CD4-positive, alpha-beta T cell treated with Interleukin-15 for 1 hour (primary cell): ENCODE measurements at places on chromosomes 2 and 18.

- DNase-seq = no peak
Measured at GRCh38 chr18:42326752-42327151, 371.7 kb downstream of the PIK3C3 start.

- DNase-seq = no peak
Measured at GRCh38 chr2:47313728-47314127, 89.2 kb upstream of the MSH2 start.

DNA sequence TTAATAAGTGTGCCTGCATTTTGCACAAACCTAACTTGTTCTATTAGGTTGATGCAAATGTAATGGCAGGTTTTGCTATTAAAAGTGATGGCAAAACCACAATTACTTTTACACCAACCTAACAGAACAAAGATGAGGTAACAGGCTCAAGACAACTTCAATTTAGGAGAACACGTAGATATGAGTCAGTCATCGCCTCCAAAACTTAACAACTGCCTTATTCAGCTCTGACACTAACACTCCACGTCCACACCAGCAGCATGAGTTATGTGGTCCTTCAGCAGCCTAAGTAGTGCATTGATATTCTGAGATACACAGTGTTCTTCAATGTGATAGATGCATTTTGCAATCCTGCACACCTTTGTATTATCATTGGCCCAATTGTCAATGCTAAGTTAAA lies 1175.1 kb upstream of the ACVR2A start:
- no peak for DNase-seq

DNA sequence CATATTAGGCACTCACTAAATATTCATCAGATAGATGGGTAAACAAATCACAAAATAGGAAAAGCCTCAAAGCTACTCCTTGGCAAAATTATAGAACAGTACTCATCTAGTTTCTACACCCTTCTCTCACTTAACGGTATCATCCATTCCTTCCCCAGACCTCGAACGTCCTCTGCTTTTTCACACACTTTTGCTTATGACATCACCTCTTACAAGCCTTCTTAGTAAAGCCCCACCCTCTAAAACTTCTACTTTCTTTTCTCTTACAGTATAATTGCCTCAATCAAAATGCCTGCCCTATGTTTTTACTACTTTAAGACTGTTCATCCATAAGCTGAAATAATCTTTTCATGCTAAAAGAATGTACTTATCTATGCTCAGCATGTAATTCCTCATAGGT lies 8.1 kb downstream of the CHN1 start:
- DNase-seq = no peak

DNA sequence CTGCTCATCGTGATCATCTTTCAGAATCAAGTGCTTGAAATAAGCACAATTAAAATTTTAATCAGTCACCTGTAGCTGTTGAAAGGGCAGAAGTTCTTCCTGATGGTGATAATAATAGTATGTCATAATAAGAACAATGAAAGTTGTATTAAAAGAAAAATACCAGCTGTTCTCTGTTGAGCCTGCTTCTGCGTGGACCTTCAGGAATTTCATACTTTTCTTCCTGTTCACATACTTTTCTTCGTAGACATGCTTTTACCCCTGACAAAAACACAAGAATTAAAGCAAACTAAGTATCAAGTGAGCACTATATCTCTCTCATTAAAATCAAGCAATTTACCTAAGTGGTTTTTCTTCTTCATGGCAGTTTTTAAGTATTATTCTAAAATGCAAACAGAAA lies 79.2 kb downstream of the BARD1 start:
- no peak for DNase-seq

- no peak for DNase-seq
Measured at GRCh38 chr2:10707831-10708230, 13.6 kb upstream of the ATP6V1C2 start.

DNA sequence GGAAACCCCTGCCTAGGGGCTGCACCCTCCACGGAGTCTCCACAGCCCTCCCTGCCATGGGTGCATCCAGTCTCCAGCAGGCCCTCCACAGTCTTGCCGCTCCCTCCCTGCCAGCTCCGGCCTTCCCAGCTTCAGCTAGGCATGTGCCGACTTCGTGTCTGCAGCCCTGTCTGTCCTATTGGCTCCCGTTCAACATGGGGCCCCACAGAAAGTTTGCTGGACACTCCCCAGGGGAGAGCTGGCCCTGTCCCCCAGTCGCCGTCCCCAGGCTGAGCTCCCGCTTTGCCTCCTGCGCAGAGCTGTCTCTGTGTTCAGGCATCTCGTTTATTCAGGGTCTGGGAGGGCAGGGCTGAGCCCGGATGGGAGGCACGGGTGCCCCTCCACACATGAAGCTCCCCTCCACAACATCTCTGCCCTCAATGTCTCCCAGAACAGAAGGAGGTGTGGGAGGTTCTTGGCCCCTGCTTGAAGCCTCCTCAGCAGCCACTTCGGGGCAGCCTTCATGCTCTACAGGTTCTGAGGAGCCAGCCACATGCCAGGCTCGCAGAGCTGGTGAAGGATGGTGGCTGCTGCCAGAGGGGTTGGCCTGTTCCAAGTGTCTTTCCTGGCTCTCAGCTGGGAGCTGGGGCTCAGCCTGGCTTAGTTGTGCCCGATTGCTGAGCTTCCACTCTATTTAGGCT lies 120.1 kb upstream of the PXDN start:
- DNase-seq = no peak

DNA sequence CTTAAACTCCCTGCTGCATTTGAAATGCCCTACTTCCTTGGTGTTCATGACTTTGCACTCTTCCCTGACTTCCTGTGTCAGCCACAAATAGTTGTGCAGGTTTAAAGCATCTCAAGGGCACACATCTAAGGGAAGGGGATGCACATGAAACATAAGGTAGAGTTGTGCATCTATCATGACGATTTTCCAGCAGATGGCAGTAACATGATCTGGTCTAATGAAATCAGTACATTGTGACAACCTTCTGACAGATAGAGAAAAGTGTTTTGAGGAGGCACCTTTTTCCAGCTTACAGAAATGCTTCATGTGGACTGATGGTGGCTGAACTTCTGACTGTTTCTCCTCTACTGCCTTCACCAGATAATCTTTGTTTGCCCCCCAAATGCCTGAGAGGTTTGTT lies 238.9 kb downstream of the XIRP2 start:
- DNase-seq = no peak

GRCh38 chr2:169928463-169928864 lies 101.2 kb downstream of the UBR3 start:
- no peak for DNase-seq

DNA sequence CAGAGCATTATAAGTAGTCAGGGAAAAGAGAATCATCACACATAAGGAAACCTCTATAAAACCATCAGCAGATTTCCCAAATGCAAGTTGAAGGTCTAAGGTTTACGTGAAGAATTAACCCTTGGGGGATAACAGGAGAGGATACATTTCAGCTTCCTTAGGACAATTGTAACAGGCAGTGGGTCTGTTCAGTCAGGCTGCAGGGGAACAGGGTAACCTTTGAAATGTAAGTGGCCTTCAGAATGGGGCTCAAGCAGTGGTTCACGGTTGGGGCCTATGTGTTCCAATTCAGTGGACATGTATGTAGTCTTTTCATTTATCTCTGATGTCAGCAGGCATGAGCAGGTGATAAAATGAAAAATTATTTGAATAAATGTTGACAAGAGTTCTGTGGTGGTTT lies 139.3 kb downstream of the EML6 start:
- no peak for DNase-seq

DNA sequence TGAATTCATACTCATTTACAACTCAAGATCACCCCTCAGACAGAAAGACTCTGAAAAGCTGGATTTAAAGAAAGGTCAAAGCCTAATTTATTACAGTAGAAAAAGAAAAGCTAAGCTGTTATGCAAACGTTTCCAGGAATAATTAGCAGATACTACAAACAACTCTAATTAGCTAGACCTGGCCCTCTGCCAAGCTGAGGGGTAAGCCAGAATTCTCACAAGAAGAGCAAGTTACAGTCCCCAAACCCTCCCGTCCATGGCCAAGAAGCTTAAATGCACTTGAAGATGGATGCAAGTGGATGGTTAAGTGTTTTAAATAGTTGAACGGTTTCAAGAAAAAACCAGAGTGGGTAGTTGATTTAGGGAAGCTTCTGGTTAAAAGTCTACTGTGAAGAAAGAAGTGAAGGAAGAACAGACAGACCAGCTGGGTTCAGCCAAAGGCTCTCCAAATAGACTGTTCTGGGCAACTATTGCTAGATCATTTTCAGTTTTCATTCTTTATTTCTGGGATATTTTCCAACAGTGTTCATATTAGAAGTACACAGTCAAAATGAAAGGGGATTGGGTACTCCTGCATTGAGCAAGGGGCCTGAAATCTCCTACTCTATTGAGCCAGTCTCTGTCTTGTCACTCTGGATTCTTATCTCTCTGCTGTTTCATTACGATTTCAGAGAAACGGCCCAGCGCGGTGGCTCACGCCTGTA lies 4.8 kb downstream of the LMAN2L start:
- no peak for DNase-seq

DNA sequence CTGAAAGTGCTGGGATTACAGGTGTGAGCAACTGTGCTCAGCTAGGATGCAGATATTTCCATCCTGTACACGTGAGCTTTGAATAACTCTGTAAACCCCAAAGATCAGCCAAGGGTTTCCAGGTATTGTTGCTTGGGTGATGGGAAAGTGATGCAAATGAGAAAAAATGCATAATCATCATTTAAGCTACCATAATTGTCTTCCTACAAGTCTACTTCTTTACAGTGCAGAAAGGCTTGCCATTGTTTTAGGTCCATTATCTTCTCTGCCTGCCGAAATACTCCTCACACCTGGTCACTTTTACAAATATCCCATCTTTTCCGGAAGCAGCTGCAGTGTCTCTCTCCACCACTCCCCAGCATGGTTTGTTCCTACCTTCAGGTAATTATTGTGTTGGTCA lies 259.8 kb upstream of the CCDC68 start:
- no peak for DNase-seq

DNA sequence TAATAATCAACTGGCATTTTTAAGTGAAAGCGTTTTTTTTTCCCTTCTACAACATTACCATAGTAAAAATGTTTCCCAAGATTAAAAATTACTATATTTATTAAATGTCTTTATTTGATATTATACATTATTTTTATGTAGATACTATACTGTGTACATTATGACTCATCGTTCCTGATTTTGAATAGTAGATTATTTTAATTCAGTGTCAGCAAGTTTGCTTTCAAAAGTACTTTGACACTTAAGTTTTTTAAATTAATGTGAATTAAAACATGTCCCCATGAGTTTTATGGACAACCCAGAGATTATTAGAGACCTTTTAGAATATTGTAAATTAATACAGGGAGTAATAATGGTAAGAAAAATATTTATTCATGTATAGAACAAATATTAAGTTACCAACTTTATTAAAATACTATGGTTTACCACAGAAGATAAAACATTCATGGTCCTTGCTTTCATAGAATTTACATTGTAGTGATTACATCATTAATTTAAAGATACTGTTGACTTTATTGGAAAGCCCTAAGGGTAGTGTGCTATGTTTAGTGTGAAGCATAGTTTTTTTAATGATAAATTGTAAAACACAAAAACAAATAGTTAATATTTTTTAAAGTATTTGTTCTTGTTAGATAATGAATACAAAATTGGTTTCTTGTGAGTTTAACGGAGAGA lies 21.9 kb downstream of the DYNC1I2 start:
- DNase-seq = no peak

- DNase-seq = no peak
Measured at GRCh38 chr2:118320658-118321057, 232.4 kb downstream of the INSIG2 start.

DNA sequence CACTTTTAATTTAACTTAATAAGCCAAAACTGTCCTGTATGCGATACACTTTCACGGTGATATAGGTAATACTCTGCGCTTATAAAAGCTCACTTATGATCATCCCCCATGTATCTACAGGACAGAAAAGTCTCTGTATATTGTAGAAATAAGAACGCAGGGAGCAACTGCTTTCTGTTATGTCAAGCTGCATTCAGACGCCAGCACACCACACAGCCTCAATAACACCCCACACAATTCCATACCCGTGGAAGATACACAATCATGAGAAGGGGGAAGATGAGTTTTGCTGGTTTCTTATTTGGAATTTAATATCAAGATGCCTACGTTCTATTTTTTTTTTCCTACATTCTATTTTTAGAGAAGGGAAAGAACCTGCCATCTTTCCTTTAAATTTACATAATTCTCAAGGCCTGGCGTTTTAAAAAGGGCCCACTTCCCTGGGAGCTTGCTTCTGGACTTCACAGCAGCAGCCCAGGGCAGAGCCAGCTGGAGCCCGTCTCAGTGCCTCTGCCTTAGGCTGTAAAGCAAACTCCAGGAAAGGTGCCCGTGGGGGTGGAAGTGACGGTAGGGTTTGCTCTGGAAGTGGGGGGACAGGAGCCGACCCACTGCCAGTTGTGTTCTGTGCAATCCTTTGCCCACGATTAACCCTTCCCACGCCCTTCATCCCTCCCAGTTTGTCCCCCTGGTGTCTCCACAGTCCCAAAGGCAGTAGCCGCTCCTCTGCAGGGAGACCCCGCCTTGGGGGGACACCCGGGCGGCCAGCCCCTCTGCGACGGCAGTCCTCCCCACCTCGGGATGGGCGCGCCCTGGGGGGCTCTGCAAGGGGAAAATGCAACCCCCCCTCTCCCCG lies 5.3 kb downstream of the PTGR3 start:
- DNase-seq = no peak
